ENCODE measurements at places on chromosomes 16 and 17. TPM values are rescaled to one million over a fixed set of nuclear protein-coding genes. Genes with fewer than 3 reads are reported as not detected.

- H3K4me1 ChIP-seq, result 0 out of 2 replicates have a peak, but pooled peaks cover under 1% of the 10 kb centered on the region
- DNase-seq, result no peak
- H3K27ac ChIP-seq, result no peak overlapping the region
Measured at GRCh38 chr16:74748616-74749026, 26.0 kb downstream of the FA2H start.

DNA sequence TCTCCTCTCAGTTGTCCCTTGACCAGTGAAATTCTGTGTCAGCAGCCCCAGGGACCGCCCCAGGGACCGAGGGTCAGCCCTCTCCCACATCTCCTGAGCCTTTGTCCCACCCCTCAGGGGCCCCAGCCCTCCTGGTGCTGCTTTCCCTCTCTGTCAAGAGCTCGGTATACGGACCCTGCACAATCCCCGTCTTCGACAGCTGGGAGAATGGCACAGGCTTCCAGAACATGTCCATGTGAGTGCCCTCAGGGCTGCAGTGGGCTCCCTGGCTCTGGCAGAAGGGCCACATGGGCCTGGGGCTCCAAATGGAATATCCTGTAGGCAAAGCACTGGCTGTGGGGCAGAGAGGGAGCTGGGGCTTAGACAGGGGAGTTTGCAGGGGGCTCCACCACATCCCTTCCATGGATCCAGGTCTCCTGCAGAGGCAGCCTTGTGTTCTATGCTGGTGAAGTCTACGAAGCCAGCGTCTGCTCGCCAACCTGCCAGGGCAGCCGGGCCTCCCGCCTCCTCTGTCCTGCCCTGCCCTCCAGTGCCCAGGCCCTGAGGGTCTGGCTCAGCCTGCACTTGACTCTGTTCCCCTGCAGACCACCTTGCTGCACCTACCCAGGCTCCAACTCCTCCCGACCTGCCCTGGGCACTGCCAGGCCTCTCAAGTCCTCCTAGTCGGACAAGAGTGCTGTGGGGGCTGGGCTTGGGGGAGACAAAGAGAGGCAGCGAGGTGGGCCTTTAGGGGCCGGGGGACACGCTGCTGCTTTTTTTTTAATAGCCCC lies 28.0 kb downstream of the ADGRG5 start:
- H3K27ac ChIP-seq, result no peak overlapping the region
- no peak for DNase-seq
- H3K27me3 ChIP-seq, result no peaks in the 10 kb centered on the region
- no peaks in the 10 kb centered on the region for H3K4me1 ChIP-seq

DNA sequence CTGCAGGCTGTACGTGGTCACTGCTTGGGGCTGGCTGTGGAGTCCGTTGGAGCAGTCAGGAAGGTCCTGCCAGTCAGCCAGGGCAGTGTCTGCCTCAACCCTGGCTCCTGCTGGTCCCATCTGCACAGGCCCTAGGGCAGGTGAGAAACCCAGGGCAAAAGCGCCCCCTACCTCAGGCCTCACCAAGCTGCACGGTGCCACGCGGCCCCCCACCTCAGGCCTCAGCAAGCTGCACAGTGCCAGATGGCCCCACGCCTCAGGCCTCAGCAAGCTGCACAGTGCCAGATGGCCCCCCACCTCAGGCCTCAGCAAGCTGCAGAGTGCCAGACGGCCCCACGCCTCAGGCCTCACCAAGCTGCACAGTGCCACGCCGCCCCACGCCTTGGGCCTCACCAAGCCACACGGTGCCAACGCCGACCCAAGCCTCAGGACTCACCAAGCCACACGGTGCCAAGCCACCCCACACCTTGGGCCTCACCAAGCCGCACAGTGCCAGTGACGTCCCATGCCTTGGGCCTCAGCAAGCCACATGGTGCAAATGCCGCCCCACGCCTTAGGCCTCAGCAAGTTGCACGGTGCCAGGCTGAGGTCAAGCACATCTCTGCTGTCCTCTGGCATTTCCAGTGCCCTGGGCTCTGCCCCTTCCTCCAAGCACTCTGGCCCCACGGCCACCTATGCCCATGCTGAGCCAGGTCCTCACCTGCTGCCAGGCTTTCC lies 5.5 kb downstream of the TMEM204 start:
- no peaks in the 10 kb centered on the region for H3K36me3 ChIP-seq
- no peak overlapping the region for H3K4me3 ChIP-seq
- peak; percentile 65 for DNase-seq
- H3K27ac ChIP-seq, result no peak overlapping the region
- H3K27me3 ChIP-seq, result no peaks in the 10 kb centered on the region
- no peaks in the 10 kb centered on the region for H3K4me1 ChIP-seq

- DNase-seq, result no peak
- peaks cover 3% of the 10 kb centered on the region for H3K27me3 ChIP-seq
- no peaks in the 10 kb centered on the region for H3K36me3 ChIP-seq
- H3K4me3 ChIP-seq, result no peak overlapping the region
- 0 out of 2 replicates have a peak, but pooled peaks cover 5% of the 10 kb centered on the region for H3K4me1 ChIP-seq
Measured at GRCh38 chr17:10724546-10725195, 5.2 kb downstream of the TMEM220 start.

The PEMT gene
- 55.2 TPM for polyA plus RNA-seq

The CACNG5 gene
- 1.8 TPM for polyA plus RNA-seq

GRCh38 chr17:3167574-3167973 lies 29.7 kb upstream of the OR1A2 start:
- H3K4me1 ChIP-seq, result no peaks in the 10 kb centered on the region
- no peaks in the 10 kb centered on the region for H3K36me3 ChIP-seq
- no peak overlapping the region for H3K4me3 ChIP-seq
- no peak for DNase-seq
- H3K27me3 ChIP-seq, result no peaks in the 10 kb centered on the region

- H3K27ac ChIP-seq, result peak overlapping the region; percentile 85
- no peak for DNase-seq
- no peak overlapping the region for H3K4me3 ChIP-seq
- H3K36me3 ChIP-seq, result no peaks in the 10 kb centered on the region
- no peaks in the 10 kb centered on the region for H3K27me3 ChIP-seq
Measured at GRCh38 chr17:38439436-38439835, 11.2 kb downstream of the ARHGAP23 start.

The TOM1L2 gene
- polyA plus RNA-seq, result 3.3 TPM

GRCh38 chr17:6070913-6071511 lies 833 bp downstream of the WSCD1 start:
- no peaks in the 10 kb centered on the region for H3K36me3 ChIP-seq
- peaks cover 26% of the 10 kb centered on the region for H3K27me3 ChIP-seq
- H3K4me3 ChIP-seq, result peak overlapping the region; percentile 86
- peak; percentile 51 for DNase-seq

- H3K36me3 ChIP-seq, result peaks cover 9% of the 10 kb centered on the region
- no peak for DNase-seq
- H3K4me3 ChIP-seq, result no peak overlapping the region
Measured at GRCh38 chr17:44892250-44892649, 7.0 kb downstream of the EFTUD2 start.

The TP53TG3B gene
- polyA plus RNA-seq, result not detected

The ATP6V0D1 gene
- 19.5 TPM for polyA plus RNA-seq

DNA sequence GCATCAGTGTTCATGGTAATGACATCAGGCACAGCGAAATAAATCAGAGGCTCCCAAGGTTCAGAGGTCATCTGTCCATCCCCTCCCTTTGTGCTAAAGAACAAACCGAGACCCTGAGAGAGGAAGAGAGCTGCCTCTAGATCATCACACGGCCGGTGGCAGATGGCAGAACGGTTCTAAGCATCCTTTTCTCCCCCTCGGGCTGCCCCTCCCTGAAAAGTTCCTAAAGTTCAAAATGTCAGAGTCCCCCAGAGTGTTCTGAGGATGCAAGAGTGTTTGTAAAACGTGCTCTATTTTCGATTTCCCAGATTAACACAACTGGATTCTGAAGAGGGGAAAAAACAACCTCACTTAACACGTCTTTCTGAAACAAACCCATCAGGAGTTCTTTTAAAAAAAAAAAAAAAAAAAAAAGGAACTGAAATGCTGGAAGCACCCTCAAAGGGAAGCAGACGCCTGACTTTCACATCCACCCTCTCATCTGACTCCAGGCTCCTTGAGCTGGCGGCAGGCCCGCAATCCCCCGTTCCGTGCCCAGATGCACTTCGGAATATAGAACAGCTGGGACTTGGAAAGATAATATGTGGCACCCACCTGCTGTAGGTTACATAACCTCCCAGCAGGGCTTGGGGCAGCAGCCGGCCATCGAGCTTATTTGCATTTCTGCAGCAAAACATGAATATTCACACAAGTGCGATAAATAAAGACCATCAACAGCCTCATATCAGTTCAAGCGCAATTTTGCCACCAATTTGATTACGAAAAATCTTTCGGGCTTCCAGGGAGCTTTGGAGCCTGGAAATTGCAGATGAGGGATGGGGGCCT lies 115.5 kb upstream of the SMURF2 start:
- H3K27me3 ChIP-seq, result peaks cover 75% of the 10 kb centered on the region
- H3K4me1 ChIP-seq, result peaks cover 19% of the 10 kb centered on the region
- no peak overlapping the region for H3K27ac ChIP-seq
- no peaks in the 10 kb centered on the region for H3K36me3 ChIP-seq
- H3K4me3 ChIP-seq, result peak overlapping the region; percentile 80
- DNase-seq, result peak; percentile 29

GRCh38 chr17:42541041-42541833 lies 5.2 kb downstream of the NAGLU start:
- no peak for DNase-seq
- no peak overlapping the region for H3K27ac ChIP-seq
- H3K4me3 ChIP-seq, result no peak overlapping the region
- H3K36me3 ChIP-seq, result no peaks in the 10 kb centered on the region
- peaks cover 7% of the 10 kb centered on the region for H3K4me1 ChIP-seq

GRCh38 chr16:22623351-22623781 lies 112.7 kb downstream of the NPIPB5 start:
- no peak overlapping the region for H3K4me3 ChIP-seq
- no peaks in the 10 kb centered on the region for H3K27me3 ChIP-seq
- DNase-seq, result no peak
- H3K4me1 ChIP-seq, result peaks cover 46% of the 10 kb centered on the region
- no peak overlapping the region for H3K27ac ChIP-seq
- H3K36me3 ChIP-seq, result no peaks in the 10 kb centered on the region

GRCh38 chr17:27504188-27504995 lies 48.1 kb downstream of the KSR1 start:
- no peaks in the 10 kb centered on the region for H3K27me3 ChIP-seq
- H3K4me3 ChIP-seq, result no peak overlapping the region
- peaks cover 20% of the 10 kb centered on the region for H3K4me1 ChIP-seq
- no peak for DNase-seq

GRCh38 chr16:67858500-67858899 lies 11.0 kb upstream of the CENPT start:
- no peak for DNase-seq
- no peak overlapping the region for H3K27ac ChIP-seq
- H3K36me3 ChIP-seq, result 0 out of 2 replicates have a peak, but pooled peaks cover 2% of the 10 kb centered on the region
- no peaks in the 10 kb centered on the region for H3K27me3 ChIP-seq
- H3K4me3 ChIP-seq, result no peak overlapping the region

DNA sequence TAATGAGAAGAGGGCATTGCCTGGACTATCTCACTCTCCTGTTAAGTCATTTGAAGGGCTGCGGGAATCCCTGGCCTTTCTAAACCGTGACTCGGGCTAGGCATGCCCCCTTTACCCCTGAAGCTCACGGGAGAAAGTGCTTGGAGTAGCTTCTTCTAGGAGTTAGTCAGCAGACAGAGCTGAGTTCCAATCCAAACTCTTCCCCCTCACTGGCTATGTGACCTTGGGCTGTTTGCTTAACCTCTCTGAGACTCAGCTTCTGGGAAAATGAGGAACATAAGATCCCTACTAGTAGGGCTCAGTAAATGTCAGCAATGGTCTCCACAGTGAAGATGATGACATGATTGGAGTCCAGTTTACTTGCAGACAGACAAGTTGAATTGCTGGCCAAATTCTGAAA lies 5.7 kb upstream of the B9D1 start:
- H3K27me3 ChIP-seq, result no peaks in the 10 kb centered on the region
- H3K4me3 ChIP-seq, result no peak overlapping the region
- H3K36me3 ChIP-seq, result no peaks in the 10 kb centered on the region
- peaks cover 9% of the 10 kb centered on the region for H3K4me1 ChIP-seq

GRCh38 chr16:11251525-11252481 lies 4.2 kb downstream of the SOCS1 start:
- peaks cover 21% of the 10 kb centered on the region for H3K36me3 ChIP-seq
- peaks cover 28% of the 10 kb centered on the region for H3K4me1 ChIP-seq
- DNase-seq, result no peak
- peak overlapping the region; percentile 90 for H3K27ac ChIP-seq

DNA sequence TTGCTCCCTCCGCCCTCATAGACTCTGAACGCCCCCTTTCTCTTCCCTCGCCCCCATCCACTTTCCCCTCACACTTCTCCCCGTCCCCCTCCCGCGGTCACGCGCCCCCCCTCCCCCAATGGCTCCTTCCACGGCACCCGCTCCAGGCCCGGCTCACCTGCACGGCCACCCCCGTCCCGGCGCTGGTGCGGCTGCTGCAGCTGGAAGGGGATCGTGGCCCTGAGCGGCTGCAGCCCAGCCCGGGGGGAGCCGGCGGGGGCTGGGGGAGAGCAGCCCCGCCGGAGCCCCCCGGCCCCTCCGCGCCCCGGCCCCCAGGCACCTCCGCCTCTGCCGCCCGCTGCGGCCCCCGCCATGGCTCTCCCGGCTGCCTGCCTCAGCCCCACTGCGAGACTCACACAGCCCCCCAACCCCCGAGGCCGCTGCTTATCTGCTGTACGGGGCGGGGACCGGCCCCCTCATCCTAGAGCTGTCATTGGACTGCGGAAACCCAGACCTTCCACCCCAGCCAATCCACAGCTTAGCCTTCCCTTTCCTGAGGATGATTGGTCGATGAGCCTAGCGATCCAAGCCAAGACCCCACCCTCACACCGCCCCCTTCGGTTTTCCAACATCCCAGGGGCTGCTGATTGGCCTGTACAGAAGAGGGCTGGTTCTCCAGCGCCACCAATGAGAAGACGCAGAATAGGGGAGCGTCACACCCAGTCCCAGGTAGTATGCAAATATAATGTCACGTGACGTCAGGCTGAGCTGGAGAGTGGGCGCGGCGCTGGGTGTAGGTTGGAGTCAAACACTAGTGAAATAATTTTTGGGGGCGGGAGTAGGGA lies at the start of gene FAM117A:
Gene FAM117A (minus strand): TSS at position 397 of the 824 bp plus-strand sequence. CDS start 44 bp downstream, at position 353.
- no peak within 1 kb of the TSS for H3K27ac ChIP-seq
- peak; percentile 99 for DNase-seq
- H3K27me3 ChIP-seq, result no peaks in the 10 kb centered on the region

The NLK gene
- polyA plus RNA-seq, result 34.7 TPM

Data from GM23338 (cell line).